ENCODE measurements at places on chromosomes 3 and 15.

- no peak for DNase-seq
Measured at GRCh38 chr3:186917512-186918312, 12.6 kb upstream of the ST6GAL1 start.

DNA sequence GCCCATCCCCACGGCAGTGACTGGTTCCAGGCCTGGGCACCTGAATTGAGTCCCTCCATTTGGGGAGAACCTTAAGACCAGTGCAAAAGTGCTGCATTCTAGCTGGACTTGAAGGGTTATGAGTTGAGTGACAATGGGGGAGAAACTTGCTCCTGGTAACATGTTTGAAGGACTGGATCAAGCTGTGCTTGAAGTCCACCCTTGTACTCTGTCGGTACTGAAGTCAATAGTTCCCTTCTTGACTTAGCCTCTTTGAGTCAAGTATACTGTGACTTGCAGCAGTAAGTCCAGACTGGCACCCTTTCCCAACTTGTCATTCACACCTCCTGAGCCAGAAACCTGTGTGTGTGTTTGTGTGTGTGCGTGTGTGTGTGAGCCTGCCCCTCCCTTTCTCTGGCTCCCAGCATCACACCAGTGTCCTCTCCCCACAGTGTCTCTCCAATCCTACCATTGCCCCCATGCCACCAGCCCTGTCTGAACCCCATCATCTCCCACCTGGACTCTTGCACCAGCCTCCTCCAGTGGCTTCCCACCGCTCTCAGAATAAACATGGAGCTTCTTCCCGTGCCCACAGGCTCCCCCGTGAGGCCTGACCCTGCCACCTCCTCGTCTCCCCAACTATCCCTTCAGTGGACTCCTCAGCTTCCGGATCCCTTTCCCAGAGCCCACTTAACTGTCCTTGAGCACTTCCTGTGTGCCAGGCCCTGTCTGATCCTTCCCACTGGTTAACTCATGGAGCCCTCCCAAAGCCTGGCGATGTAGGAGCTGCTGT lies 10.2 kb upstream of the FBLN2 start:
- no peak for DNase-seq

DNA sequence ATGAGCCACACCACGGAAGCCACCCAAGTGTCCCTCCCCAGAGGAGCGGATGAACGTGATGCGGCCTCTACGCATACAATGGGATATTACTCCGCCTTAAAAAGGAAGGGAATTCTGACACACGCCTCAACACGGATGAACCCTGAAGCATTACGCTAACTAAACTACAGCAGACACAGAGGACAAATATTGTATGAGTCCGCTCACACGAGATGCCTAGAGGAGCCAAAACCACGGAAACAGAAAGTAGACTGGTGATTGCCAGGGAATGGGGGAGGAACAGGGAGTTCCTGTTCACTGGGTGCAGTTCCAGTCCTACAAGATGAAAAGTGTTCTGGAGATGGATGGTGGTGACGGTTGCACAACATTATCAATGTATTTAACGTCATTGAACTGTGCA lies 32.7 kb downstream of the SRGAP3 start:
- DNase-seq: no peak

DNA sequence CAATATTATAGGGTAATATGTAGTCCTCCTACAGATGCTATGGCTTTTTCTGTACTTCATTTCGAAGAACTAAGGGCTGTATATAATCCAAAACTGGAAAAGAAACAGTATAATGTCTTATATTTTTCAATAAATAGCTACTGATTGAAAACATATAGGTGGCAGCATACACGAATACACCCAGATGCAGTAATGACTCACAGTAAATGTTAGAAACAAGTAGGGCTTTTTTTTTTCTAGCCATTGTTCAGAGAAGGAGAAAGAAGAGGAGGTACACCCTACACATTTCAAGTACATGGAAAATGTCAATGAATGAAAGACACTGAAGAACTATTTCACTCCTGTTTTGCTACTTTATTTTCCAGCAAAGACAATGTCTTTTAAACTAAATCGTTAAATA lies 9.4 kb downstream of the DAZL start:
- no peak for DNase-seq

DNA sequence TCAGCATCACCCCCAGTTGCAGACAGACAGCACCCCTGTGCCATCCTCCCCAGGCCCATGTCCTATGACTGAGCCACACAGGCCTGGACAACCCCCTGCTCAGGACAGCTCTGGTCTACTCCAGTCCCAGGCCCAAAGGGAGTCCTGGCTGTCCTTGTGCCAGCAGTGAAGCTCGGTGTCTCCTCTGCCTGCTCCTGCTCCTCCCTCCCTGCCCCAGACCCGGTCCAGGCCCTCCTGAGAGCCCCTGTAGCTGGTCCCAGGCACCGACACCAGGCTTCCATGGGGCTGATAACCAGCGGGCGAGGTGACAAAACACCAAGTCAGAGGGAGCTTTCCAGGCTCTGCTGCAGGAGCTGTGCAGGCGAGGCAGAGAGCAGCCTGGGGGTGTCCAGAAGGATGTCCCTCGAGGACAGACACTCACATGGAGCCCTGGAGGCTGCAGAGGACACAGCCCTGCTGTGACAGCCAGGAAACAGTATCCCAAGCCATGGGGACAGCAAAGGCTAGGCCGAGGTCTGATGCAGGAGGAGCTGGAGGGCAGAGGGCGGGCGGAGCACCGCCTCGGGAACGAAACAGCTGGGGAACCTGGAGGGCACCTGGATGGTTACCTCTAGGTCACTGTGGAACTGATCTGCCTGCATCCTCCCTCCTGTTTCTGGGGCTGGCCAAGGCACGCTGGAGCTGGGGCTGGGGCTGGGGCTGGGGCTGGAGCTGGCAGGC lies 103.8 kb upstream of the PRR20G start:
- DNase-seq: no peak

DNA sequence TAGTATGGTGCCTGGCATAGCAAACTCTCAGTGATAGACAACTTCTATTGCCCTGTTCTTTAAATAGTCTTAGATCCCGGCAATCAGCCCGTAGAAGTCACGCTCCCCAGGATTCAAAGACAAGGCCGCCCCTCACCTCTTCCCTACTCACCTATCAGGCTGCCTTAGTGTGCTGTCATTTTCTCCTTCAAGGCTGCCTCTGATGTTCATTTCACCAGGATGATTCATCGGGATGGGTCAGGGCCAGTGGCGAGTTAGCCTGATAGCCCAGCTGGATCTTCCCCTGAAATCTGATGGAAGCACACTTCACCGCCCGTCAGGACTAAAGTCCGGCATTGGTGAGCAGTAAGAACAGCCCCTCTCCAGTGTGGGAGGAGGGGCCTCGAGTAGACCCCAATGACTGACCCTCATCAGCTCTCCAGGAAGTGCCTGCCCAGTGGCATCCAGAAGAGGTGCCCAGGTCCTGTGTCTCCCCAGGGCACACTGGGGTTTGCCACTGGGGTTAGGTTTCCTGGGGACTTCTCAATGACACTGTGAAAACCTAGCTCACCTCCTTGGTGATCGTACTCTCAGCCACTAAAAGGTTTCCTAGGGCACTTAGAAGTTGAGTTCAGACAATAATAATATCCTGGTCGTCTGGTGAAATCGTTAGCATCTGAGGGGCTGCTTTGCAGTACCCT lies 37.5 kb downstream of the TPM1 start:
- DNase-seq: no peak

- peak; percentile 18 for DNase-seq
Measured at GRCh38 chr3:148494451-148494850, 203.3 kb upstream of the AGTR1 start.

DNA sequence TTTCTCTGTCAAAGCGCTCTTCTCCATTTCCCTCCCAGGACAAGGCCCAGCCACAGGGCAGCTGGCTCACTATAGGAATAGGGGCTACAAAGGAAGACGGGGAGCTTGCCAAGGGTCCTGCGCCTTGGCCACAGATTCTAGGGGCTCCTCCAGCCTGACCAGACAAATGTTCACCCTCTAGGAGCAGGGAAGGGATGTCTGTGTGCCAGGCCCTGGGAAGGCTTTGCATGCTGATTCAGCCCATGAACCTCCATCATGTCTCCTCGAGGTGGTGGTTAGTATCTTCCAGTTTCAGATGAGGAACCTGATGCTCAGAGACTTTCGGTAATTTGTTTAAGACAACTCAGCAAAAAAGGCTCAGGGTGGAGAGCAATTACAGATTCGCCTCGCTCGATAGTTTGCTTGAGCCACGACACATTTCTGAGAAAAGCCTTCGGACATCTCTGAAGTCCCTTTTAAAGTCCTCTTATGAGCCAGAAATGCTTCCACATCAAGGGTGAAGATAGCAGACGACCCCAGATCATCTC lies 110.0 kb downstream of the XXYLT1 start:
- no peak for DNase-seq

DNA sequence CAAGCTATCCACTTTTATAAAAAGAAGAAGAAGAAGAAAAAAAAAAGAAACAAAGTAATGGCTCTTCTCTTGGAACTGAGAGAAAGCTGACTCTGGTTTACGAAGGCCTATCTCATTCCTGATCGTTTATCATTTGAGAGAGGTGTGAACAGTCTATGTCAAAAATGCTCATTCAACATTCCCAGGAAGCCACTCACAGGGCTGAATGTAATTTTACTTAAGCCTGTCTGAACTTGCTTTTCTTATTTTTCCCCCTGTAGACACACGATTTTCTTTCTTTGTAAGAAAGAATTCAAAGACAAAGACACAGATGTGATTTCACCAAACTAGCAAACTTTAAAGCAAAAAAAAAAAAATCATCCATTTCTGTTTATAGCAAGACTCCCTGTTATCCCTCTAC lies 805.8 kb downstream of the FHIT start:
- no peak for DNase-seq

DNA sequence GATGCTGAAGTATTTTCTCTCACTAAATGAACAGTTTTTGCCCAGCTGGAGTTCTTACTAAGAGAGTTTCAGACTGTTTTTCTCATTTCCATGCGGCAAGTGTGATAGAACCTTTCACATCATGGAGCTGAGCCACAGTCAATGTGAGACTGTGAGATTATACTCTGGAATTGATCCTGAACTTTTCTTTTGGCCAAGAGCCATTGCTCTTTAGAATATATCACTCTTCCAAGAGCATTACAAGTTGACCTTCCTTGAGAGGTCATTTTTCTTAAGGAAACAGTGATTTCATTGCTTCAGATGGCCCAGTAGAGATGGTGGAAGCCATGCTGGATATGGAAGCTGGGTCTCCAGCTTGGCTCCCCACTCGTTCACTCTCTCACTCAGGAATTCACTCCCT lies 212.9 kb upstream of the UMPS start:
- no peak for DNase-seq

DNA sequence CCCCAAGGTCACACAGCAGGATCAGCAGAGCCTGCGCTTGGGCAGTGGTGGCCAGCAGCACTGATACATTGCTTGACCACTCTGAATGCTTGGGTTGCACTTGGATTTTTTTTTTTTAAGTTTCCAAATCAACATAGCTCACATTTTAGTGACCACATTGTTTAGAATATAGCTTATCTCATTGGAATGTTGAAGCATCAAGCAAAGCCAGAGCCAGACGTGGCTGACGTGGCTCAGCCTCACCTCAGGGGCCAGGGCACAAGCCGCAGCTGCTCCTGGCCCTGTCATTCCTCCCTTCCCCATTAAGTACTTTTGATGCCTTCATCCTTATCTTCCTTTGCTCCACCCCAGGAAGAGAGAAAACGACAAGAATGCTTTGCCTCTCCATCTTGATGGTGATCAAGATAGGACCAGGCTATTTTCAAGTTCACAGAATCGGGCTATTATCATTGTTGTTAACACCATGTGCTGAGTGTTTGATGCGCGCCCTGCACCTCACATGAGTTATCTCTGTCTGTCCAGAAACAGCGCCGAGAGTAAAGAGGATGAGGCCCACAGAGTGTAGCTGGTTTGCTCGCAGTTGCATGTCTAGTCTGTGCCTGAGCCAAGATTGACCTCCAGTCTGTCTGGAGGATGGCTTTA lies 75.8 kb downstream of the AAGAB start:
- no peak for DNase-seq

- no peak for DNase-seq
Measured at GRCh38 chr15:25241241-25241801, 197.5 kb downstream of the UBE3A start.

DNA sequence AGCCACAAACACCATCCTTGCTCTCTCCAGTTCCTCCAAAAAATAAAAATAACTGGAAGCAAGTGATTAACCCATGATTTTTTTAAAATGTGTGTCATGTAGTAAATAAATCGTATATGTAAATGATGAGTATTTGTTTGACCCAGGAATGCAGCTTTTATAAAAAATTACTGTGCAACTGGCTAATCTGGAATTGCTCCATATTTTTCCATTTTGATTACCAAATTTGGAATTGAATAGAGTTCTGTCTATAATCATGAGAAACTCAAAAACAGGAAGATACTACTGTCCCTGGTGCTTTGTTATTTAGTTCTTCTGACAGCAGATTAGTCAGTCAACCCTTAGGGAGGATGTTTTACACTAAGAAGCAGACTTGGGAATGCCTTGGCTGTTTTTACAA lies 116.2 kb downstream of the CCNL1 start:
- DNase-seq: no peak

DNA sequence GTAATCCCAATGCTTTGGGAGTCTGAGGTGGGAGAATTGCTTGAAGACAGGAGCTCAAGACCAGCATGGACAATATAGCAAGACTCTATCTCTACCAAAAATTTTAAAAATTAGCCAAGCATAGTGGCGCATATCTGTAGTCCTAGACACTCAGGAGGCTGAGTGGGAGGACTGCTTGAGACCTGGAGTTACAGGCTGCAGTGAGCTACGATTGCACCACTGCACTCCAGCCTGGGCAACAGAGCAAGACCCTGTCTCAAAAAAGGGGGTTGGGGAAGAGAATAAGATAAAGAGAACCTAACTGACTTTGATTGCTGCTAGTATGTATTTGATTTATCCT lies 755 bp downstream of the CD200R1 start:
- DNase-seq: peak; percentile 10

- no peak for DNase-seq
Measured at GRCh38 chr15:75054172-75054897, 30.9 kb downstream of the PPCDC start.

- DNase-seq: no peak
Measured at GRCh38 chr3:54121414-54122323, 683 bp upstream of the CACNA2D3 start.

GRCh38 chr3:115139072-115139471 lies 8.0 kb downstream of the ZBTB20 start:
- no peak for DNase-seq

DNA sequence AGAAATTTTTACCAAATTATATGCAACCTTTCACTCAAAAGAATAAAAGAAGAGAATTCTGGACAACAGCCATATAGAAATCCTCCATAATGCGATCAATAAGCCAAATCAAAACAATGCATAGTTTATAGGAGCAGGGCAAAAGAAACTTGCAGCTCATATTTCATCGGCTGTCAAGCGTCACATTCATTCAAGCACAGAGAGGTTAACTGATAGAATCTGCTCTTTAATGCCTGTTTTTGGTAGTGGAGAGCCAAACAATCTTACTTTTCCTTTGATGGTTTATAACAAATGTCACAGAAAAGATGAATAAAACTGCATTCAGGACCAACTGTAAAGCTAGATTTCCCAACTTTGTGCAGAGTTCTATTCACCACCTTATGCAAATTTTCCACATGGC lies 35.4 kb downstream of the PRTG start:
- DNase-seq: no peak

Measured in AML-193 (cell line).